ENCODE measurements at places on chromosomes 11 and 22.

- DNase-seq, result no peak
These were observed 11.8 kb downstream of the DTX4 start for GRCh38 chr11:59183771-59184170.

DNA sequence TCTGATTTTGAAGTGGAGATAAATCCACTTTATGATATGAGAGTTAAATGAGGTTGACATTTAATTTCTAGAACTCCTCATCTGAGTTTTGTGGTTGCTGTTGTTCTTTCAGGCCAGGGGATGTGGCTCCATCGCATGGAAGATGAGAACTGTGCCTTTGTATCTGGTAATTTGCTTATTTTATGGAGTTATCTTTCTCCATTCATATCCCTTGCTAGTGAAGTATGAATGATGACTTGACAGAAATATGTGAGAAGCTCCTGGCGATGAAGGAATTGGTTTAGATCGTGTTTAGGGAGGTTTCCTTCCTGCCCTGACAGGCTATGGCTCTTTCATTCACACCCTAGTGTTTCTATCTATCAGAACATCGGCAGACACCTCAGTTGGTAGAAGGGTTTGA is 393.7 kb downstream of the ETS1 start:
- no peak for DNase-seq

GRCh38 chr11:112334381-112334780 is 73.7 kb upstream of the PLET1 start:
- no peak for DNase-seq

- peak; percentile 34 for DNase-seq
These were observed 97.1 kb downstream of the CD44 start for GRCh38 chr11:35235936-35236666.

GRCh38 chr11:87493516-87493915 is 455.8 kb downstream of the TMEM135 start:
- no peak for DNase-seq

DNA sequence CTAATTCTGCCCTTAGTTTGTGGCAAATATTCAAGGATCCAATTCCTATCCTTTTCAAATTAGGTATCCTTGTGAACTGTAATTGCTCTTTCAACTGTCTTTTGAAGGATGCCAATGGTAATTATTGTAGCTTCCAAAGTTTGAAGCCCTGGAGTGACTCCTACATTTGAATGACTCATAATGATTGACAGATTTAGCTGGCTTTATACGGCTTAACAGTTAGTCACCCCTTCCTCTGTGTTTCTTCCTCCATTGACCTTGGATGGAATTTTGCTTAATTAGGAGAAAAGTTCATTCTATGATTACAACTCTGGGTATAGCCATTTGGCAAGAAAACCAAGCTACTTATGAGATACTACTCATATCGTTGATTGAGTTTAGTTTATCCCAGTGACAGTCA is 639.3 kb upstream of the KIRREL3 start:
- no peak for DNase-seq

DNA sequence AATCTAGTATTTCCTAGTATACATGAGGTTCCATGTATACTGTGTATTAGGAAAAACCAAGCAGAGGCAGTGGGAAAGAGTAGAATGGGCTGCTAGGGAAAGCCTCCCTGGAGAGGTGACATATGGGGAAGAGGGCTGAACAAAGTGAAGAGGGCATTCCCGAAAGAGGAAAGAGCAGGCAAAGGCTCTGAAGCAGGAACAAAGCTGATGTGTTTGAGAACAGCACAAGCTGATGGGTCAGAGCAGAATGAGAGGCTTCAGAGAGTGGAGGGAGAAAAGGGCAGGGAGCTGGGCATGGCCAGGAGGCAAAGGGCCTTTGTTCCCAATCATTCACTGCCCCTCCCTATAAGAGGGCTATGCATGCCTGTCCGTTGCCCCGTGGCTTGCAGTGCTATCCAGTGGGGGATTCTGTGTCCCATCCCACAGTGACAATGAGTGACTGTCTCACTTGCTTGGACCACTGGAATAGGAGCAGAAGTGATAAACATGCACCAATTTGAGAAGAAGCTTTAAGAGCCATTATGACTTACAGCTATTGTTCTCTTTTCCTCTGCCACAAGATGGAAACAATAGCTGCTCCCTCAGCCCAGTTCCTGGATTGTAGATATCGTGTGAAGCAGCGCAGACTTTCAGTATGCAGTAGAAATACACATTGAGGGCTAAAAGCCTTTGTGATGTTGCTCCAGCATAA is 39.6 kb downstream of the GALNT18 start:
- DNase-seq, result no peak

GRCh38 chr22:23499845-23500500 is 80.1 kb downstream of the IGLL1 start:
- no peak for DNase-seq

DNA sequence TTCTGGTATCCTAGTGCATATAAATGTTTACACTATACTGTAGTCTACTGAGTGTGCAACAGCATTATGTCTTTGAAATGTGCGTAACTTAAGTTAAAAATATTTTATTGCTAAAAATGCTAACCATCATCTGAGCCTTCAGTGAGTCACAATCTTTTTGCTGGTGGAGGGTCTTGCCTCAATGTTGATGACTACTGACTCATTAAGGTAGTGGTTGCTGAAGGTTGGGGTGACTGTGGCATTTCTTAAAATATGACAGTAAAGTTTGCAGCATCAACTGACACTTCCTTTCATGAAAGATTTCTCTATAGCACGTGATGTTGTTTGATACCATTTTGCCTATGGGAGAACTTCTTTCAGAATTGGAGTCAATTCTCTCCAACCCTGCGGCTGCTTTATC is 8.5 kb upstream of the CREBZF start:
- DNase-seq, result no peak

DNA sequence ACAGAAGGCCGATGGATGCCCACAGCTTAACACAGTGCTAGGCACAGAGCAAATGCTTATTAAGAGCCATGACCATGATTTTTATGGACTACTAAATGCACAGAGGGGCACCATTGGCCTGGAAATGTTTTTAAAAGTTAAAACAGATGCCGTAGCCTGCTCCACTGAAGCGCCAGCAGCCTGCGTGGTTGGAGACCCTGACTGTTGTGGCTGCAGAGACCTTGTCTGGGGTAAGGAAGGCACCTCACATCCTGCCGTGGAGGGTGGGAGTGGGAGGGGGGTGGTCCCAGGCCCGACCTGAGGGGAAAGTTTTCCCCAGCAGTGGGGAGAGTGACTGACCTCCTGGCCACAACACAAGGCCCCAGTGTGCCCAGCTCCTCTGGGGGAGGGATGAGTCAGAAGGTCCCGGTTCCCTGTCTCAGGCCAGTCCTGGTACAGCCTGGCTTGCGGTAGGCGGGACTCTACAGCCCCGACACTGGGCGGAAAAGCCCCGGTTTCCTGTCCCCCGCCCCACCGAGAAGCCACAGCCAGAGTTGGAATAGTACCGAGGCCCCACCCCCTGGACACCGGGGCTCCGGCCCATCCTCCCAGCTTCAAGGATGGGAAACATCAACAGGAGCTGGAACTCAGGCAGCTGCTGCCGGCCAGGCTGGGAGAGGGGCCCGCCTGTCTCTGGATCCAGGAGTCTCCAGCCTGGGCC is 7.0 kb downstream of the CHST1 start:
- no peak for DNase-seq

GRCh38 chr22:47835726-47836125 is 1073.3 kb downstream of the TBC1D22A start:
- DNase-seq, result no peak

- no peak for DNase-seq
These were observed 26.6 kb downstream of the SHANK3 start for GRCh38 chr22:50699001-50699755.
